ENCODE measurements at places on chromosomes 1 and 21. TPM values are rescaled to one million over a fixed set of nuclear protein-coding genes. Genes with fewer than 3 reads are reported as not detected.

GRCh38 chr1:90708826-90709225, 8.3 kb downstream of the BARHL2 start:
- peaks cover 65% of the 10 kb centered on the region for H3K27me3 ChIP-seq
- no peaks in the 10 kb centered on the region for H3K4me1 ChIP-seq

Gene HSD3B2
- not detected for total RNA-seq

DNA sequence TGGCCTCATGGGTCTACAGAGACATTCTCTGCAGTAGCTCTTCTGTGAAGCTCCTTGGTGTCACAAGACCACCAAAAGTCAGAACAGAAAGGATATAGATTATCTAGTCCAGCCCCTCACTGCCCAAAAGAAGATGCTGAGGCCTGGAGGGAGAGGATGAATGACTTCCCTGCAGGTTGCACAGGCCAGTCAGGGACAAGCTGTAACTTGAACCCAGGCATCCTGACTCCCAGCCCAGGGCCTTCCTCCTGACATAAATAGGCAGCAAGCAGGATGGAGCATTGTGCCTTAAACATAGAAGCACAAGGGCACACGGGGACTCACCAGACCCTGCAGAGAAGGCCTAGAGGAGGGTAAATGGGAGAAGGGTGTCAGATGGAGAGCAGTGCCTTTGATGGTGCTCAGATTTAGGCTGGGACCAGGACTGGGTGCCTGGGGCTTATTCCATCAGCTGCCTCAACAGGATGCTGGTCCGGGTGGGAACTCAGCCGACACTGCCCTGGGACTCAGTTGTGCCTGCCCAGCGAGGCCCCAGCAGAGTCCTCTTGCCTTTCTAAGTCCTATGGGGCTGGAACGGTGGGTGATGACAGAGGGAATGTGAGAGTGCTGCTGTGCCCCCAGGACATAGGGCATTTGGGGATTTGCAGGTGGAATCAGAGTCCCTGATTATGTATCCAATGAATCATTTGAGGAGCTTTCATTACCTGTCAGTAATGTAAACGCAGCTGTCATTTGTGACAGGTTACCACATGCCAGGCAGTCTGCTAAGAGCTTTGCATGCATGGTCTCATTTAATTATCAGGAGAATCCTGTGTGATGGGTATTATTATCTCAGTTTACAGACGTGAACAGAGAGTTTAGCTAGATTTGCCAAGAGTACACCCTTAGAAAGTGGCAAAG, 13.2 kb downstream of the S100A7A start:
- no peak overlapping the region for H3K4me3 ChIP-seq
- no peak overlapping the region for H3K27ac ChIP-seq
- no peaks in the 10 kb centered on the region for H3K4me1 ChIP-seq
- H3K36me3 ChIP-seq: no peaks in the 10 kb centered on the region
- no peaks in the 10 kb centered on the region for H3K27me3 ChIP-seq

Gene IQGAP3
- total RNA-seq: 14.4 TPM

GRCh38 chr21:41562101-41563000, 54.4 kb upstream of the TMPRSS2 start:
- no peaks in the 10 kb centered on the region for H3K4me1 ChIP-seq
- H3K27me3 ChIP-seq: no peaks in the 10 kb centered on the region
- no peak overlapping the region for H3K4me3 ChIP-seq
- no peaks in the 10 kb centered on the region for H3K36me3 ChIP-seq
- H3K27ac ChIP-seq: no peak overlapping the region
- no peak for DNase-seq

DNA sequence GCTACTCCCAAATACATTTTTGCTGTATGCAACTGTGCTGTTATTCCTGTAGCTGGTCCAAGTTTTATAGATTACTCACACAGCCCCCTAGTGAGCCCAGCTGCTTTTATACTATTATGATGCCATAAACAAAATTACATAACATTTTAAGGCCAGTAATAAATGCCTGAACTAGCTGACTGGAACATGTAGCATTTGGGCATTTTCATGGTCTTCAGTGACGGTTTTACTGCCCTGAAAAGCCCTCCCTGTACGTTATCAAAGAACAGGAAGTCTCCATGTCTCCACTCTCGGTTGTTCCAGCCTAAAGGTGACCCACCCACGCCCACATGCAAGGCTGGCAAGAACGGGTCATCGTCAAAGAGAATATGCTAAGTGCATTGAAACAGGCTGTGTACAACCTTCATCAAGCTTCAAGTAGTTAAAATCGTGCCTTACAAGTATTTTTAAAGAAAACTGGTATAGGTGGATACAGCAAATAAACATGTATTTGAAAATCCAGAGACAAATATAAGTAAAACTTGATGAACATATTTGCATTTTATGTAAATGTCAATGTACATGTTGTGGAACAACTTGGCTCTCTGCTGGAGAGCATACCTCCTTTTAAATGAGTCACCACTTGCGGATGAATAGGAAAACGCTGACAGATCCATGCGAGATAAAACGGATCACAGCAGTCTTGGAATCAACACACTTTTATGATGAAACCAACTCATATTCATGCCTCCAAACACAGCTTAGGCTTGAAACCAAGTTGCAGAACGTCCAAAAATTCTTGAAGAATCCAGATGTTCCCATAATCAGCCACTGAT, 520.5 kb downstream of the SMYD3 start:
- H3K4me1 ChIP-seq: no peaks in the 10 kb centered on the region
- no peak overlapping the region for H3K4me3 ChIP-seq
- H3K27ac ChIP-seq: no peak overlapping the region
- H3K36me3 ChIP-seq: no peaks in the 10 kb centered on the region
- H3K27me3 ChIP-seq: no peaks in the 10 kb centered on the region
- DNase-seq: no peak

Gene TAS1R1
- not detected for total RNA-seq

- no peak overlapping the region for H3K4me3 ChIP-seq
- no peak for DNase-seq
- no peak overlapping the region for H3K27ac ChIP-seq
- no peaks in the 10 kb centered on the region for H3K27me3 ChIP-seq
- peaks cover 2% of the 10 kb centered on the region for H3K36me3 ChIP-seq
- H3K4me1 ChIP-seq: no peaks in the 10 kb centered on the region
Measured at GRCh38 chr21:25986928-25987327, 183.6 kb downstream of the APP start.

Gene CD247
- 336 TPM for total RNA-seq

DNA sequence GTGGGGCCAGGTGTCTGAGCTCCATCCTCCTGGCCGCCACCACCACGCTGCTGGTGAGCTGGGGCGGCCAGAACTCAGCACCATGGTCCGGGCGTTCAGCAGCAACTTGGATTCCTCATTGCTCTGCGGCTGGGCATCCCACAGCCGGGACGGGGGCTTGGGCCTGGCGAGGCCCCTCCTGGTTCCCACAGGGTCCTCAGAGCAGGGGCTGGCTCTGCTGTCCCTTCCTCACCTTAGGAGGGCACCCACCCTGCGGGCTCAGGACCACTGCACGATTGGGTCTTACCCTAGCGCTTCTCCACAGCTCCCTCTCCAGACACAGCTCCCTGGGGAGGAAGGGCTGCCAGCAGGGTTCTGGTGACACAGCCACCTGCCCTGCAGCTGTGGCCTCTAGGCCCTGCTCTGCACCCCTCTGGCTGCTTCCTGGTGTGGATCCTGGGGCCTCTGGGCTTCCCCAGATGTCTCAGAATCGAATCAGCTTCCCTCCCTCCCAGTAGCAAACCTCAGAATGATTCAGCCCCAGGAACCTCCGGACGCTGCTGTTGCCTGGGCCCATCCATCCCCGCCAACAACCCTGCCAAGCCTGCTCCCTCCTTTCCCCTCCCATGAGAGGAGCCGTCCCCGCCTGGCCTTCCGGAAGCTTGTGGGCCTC, 25.0 kb downstream of the CRYAA start:
- no peak for DNase-seq
- no peaks in the 10 kb centered on the region for H3K27me3 ChIP-seq
- no peak overlapping the region for H3K4me3 ChIP-seq
- H3K4me1 ChIP-seq: no peaks in the 10 kb centered on the region

Gene CRYBG2
- not detected for total RNA-seq

DNA sequence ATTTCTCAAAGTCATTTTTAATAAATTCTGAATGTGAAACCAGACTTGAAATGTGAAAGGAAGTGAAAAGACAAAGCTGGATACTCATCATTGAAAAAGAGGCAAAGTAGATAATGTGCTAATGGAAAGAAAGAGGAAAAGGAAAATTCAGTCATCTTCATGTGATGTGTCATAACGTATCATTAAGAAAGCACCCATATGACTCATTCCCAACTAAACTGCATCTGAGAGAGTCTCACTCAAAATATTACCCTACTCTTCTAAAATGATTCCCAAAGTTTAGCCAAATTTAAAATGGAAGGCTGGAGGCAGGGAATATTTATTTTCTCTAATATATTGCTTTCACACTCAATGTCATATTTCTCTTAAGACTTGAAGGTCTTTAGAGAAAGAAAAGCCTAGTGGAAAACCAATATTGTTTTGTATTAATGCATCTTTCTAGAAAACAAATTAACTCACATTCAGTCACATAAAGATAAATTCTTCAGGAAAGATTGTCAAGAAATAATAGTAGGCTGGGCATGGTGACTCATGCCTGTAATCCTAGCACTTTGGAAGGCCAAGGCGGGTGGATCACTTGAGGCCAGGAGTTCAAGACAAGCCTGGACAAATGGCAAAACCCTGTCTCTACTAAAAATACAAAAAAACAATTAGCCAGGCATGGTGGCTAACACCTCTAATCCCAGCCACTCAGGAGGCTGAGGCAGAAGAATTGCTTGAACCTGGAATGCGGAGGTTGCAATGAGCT, 129.9 kb downstream of the SLC30A10 start:
- H3K4me3 ChIP-seq: no peak overlapping the region
- H3K4me1 ChIP-seq: no peaks in the 10 kb centered on the region
- H3K36me3 ChIP-seq: no peaks in the 10 kb centered on the region
- DNase-seq: no peak
- H3K27me3 ChIP-seq: peaks cover 2% of the 10 kb centered on the region
- H3K27ac ChIP-seq: no peak overlapping the region

DNA sequence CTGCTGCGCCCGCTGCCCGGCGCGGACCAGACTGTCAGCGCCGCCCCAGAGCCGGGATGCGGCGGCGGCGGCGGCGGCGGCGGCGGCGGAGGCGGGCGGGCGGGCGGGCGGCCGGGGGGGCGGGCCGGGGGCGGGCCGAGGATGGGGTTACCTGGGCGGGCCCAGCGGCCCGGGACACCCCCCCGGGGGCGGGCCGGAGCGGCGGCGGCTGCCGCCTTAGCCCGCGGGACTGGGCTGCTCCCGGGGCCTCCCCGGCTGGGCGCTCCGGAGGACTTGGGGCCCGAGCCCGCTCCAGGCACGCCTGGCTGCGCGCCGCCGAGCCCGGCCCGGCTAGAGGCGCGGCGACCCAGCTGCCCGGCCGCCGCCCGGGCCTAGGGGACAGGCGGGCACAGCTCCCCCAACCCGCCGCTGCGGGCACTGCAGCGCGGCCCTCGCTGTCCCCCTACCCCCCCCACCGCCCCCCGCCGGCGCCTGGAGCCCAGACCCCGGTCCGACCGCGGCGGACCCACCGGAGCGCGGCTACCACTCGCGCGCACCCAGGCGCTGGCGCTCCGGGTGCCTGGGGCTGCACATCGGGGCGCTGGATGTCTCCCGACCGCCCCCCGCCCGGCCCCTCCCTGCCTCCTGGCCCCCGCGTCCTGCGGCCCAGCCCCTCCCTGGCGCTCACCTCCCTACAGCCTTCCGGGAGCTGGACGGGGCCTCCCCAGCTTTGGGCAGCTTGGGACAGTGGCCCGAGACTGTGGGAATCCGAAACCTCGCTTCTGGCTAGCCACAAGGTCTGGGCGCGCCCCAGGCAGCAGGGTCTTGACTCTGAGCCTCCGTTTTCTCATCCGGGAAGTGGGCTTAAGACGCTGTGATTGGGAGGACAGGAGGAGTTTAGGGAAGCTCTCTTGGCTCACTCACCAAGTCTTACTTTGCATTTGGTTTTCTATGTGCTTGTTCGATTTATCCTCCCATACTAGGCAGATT, at the start of gene WNT4:
TSS of gene WNT4 (minus strand) at position 33 of the 969 bp plus-strand sequence. CDS start 175 bp downstream, outside the sequence.
- H3K4me1 ChIP-seq: peaks cover 6% of the 10 kb centered on the region
- H3K4me3 ChIP-seq: no peak within 1 kb of the TSS
- no peak for DNase-seq
- H3K27me3 ChIP-seq: no peaks in the 10 kb centered on the region
- H3K27ac ChIP-seq: no peak within 1 kb of the TSS

DNA sequence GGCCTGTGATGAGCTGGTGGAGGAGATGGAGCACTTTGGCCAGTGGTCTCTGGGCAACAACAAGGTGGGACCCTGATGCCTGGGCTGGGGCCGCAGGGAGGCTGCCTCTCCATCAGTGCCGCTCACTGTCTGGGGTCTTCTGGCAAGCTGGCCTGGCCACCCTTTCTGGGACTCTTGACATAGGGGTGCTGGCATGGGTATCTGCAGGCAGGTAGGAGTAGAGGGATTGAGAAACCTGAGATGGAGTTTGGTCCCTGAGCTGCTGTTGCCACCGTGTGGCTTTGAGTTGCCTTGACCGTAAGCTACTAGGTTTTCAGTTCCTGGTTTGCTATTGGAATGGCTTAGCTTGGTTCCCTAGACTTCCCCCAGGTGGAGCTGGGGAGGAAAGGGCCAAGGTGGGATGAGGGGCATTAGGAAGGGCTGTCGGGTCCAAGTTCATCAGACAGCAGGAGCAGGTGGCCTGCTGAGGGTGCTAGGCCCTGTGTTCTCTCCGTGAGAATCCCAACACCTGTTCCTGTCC, 13.2 kb upstream of the MFN2 start:
- no peaks in the 10 kb centered on the region for H3K27me3 ChIP-seq
- H3K4me1 ChIP-seq: no peaks in the 10 kb centered on the region
- H3K36me3 ChIP-seq: no peaks in the 10 kb centered on the region

Gene TMEM125
- total RNA-seq: not detected

- no peak overlapping the region for H3K27ac ChIP-seq
- H3K36me3 ChIP-seq: no peaks in the 10 kb centered on the region
- no peak overlapping the region for H3K4me3 ChIP-seq
- DNase-seq: no peak
Measured at GRCh38 chr1:30102605-30103004, 620.8 kb downstream of the MATN1 start.

DNA sequence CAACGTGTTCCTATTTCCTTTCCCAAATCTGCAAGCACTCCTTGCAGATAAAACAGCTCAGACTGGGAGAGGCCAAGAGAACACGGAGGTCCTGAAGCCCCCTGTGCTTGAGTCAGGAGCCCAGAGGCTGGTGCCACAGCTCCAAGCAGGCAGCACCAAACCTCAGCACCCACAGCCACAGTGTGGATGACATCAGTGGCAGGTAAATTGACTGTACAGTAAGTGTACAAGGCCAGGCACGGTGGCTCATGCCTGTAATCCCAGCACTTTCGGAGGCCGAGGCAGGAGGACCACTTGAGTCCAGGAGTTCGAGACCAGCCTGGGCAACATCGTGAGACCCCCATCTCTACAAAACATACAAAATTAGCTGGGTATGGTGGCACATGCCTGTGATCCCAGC, 1.9 kb upstream of the COL6A1 start:
- no peak for DNase-seq
- H3K27me3 ChIP-seq: no peaks in the 10 kb centered on the region
- H3K4me1 ChIP-seq: peaks cover 11% of the 10 kb centered on the region
- no peak overlapping the region for H3K4me3 ChIP-seq
- no peak overlapping the region for H3K27ac ChIP-seq
- H3K36me3 ChIP-seq: no peaks in the 10 kb centered on the region

GRCh38 chr1:151852733-151853132, 779 bp downstream of the THEM5 start:
- DNase-seq: no peak
- no peaks in the 10 kb centered on the region for H3K36me3 ChIP-seq
- no peak overlapping the region for H3K27ac ChIP-seq
- no peaks in the 10 kb centered on the region for H3K4me1 ChIP-seq
